Stimulated activated effector memory CD8-positive, alpha-beta T cell treated with anti-CD3 and anti-CD28 coated beads, Interleukin-12 subunit alpha, Interleukin-12 subunit beta, amount 100 ng/mL, for 72 hours (primary cell): ENCODE measurements at places on chromosomes 16 and 17.
A peak's percentile ranks its signal among the peaks of the same experiment; 100 is the strongest.

- DNase-seq, result no peak
Measured at GRCh38 chr17:16325964-16326363, 27.3 kb downstream of the CENPV start.

DNA sequence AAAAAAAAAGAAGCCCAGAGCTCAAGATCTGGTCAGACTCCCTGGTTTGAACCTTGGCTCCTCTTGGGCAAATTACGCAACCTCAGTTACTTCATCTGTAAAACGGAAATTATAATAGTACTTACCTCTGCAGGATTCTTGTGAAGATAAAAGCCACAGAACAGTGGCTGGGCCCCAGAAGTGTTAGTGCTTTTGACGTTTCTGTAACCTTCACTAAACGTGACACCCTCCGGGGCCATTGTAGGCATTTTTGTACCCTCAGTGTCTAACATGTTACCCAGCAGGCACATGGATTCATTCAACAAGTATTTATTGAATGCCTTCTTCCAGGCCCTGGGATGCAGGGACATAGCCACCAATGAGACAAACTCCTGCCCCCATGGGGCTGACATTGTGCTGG, 58.0 kb downstream of the PITPNC1 start:
- peak; percentile 74 for DNase-seq

- DNase-seq, result no peak
Measured at GRCh38 chr17:49708515-49709183, 885 bp upstream of the SLC35B1 start.

GRCh38 chr16:30837904-30838303, 50.9 kb upstream of the ZNF629 start:
- no peak for DNase-seq

DNA sequence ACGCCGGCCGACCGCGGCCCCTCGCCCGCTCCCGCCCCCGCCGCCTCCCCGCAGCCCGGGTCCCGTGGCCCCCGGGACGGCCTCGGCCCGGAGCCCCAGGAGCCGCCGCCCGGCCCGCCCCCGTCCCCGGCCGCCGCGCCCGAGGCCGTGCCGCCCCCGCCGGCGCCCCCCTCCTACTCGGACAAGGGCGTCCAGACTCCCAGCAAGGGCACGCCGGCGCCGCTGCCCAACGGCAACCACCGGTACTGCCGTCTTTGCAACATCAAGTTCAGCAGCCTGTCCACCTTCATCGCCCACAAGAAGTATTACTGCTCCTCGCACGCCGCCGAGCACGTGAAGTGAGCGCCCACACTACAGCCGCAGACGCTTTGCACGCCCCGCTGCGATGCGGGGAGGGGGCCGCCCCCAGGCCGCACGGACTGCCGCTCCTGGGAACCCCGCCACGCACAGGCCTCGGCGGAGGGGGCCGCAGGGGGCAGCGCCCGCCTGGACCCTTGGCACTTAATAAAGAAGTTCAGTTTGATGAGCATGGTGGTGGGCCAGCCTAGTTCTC, 35.5 kb upstream of the ZC3H18 start:
- DNase-seq, result no peak

DNA sequence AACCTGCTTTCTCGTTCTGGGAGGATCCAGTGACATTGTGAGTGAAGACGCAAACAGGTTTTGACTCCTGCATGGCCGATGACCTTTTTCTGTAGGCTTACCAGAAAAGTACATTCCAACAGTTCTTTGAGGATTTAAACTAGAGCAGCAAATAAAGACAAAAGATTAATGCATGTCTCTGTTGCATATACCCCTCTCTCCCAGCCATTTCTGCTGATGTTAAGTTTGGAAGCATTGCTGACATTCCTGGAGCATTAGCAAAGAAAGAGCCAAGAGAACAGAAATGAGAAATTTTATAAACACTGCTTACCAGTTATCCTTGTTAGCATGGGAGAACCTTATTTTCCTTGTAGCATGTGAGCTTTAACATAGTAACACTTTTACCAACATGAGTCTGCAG, 49.3 kb downstream of the SIAH1 start:
- no peak for DNase-seq

GRCh38 chr16:2883458-2883908, 468 bp downstream of the FLYWCH2 start:
- peak; percentile 20 for DNase-seq

GRCh38 chr16:66476328-66477027, 49.4 kb downstream of the BEAN1 start:
- peak; percentile 74 for DNase-seq
